Metanephros (tissue), 2 donors: ENCODE measurements at places on chromosomes 3 and 15. TPM values are rescaled to one million over a fixed set of nuclear protein-coding genes. Genes with fewer than 3 reads are reported as not detected.

MKRN3 gene
- 0.93 TPM for total RNA-seq

CRYGS gene
- total RNA-seq, result 2.9 TPM

LOXL1 gene
- 35.1 TPM for total RNA-seq

SRP14 gene
- total RNA-seq, result 128 TPM

GPR160 gene
- 25.9 TPM for total RNA-seq

IGSF11 gene
- 4.8 TPM for total RNA-seq

SCN11A gene
- 1.5 TPM for total RNA-seq

SIDT1 gene
- total RNA-seq, result 4.7 TPM

CYP19A1 gene
- total RNA-seq, result not detected

RHCG gene
- 11.7 TPM for total RNA-seq

HES1 gene
- 91.4 TPM for total RNA-seq

SLC2A2 gene
- total RNA-seq, result 15.0 TPM

LRRN1 gene
- total RNA-seq, result 8.3 TPM

NDN gene
- total RNA-seq, result 157 TPM

DNASE1L3 gene
- total RNA-seq, result 10.0 TPM

LYZL4 gene
- total RNA-seq, result not detected

GOLGA6B gene
- 0.23 TPM for total RNA-seq

GAP43 gene
- total RNA-seq, result 1.1 TPM

RASL12 gene
- total RNA-seq, result 12.6 TPM

WNT7A gene
- total RNA-seq, result not detected

EXD1 gene
- total RNA-seq, result not detected

SEMA3G gene
- 10.2 TPM for total RNA-seq

GREM1 gene
- 0.35 TPM for total RNA-seq

AEN gene
- 8.3 TPM for total RNA-seq

NEK10 gene
- 11.1 TPM for total RNA-seq

ISLR gene
- 70.4 TPM for total RNA-seq

CHRNB4 gene
- 2.0 TPM for total RNA-seq

SHF gene
- total RNA-seq, result 9.1 TPM

QTRT2 gene
- 29.0 TPM for total RNA-seq

ARL14 gene
- not detected for total RNA-seq

CAMP gene
- total RNA-seq, result 12.1 TPM

C3orf62 gene
- total RNA-seq, result 5.2 TPM

AADAC gene
- total RNA-seq, result 0.12 TPM

TRPM1 gene
- total RNA-seq, result 0.41 TPM

WDR72 gene
- 48.2 TPM for total RNA-seq

KCNMB3 gene
- total RNA-seq, result 3.0 TPM

SOX2 gene
- total RNA-seq, result 0.29 TPM

GRIP2 gene
- 5.4 TPM for total RNA-seq

PAK6 gene
- 9.8 TPM for total RNA-seq

ZBED2 gene
- not detected for total RNA-seq

RTP4 gene
- total RNA-seq, result 1.7 TPM

ERICH6 gene
- total RNA-seq, result not detected
